ENCODE measurements at places on chromosomes 5 and 9.

GRCh38 chr5:140133514-140134167 lies 7.9 kb downstream of the IGIP start:
- no peak for DNase-seq
- no peaks in the 10 kb centered on the region for H3K4me1 ChIP-seq
- H3K4me3 ChIP-seq = no peak overlapping the region
- no peaks in the 10 kb centered on the region for H3K36me3 ChIP-seq
- no peaks in the 10 kb centered on the region for H3K27me3 ChIP-seq
- no peak overlapping the region for H3K27ac ChIP-seq

GRCh38 chr5:58918021-58918729 lies 335.3 kb downstream of the RAB3C start:
- peaks cover 15% of the 10 kb centered on the region for H3K4me1 ChIP-seq
- no peak overlapping the region for H3K27ac ChIP-seq
- DNase-seq = no peak
- no peak overlapping the region for H3K4me3 ChIP-seq

DNA sequence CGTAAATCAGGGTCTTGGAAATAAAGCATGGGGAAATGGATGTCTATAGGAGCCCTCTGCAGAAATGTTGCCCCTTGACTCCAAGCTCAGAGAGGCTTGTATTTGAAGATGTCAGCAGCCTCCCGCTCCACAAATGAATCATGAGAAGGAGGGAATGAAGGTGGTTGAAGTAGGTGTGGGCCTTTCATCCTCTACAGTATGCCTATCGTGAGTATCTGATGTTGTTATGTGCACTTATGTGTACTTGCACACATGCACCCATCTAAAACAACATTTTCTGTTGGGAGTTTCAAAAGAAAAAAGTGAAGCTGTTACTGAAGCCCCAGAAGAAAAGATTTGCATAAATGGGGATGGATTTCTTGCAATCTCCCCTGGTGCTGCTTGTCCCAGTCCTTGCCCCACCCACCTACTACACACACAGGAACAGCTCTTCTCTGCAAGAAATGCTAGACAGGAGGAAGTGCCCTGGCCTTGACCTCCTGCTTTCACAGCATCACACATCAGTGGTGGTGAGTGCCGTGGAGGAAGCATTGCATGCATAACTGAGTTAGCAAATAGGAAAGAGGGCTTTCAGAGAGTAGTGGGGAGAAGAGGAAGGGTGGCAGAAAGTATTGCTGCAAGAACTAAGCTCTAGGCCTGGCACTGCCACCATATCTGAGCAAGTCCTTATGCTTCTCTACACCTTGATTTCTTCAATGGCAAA lies 156.1 kb downstream of the SNX18 start:
- no peak overlapping the region for H3K4me3 ChIP-seq
- peaks cover 4% of the 10 kb centered on the region for H3K36me3 ChIP-seq
- no peak for DNase-seq
- H3K27ac ChIP-seq = no peak overlapping the region
- peaks cover 10% of the 10 kb centered on the region for H3K4me1 ChIP-seq

DNA sequence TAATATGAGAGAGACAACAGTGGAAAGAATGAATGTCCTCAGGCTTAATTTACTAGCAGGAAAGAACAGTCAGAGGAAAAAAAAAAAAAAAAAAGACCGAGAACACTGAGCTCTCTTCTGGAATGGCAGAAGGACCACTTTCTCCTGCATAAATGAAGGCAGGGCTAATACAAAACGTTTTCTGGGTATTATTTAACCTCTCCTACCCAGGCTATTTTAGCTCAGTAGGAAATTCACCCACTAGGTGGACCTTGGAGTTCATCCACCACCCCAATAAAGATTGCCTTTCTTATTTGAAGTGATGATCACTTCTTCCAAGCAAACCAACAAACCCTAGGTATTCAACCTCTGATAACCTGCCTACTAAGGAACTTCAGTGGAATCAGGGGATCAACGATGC lies 3.7 kb downstream of the GLIS3 start:
- peaks cover 41% of the 10 kb centered on the region for H3K27me3 ChIP-seq
- H3K36me3 ChIP-seq = no peaks in the 10 kb centered on the region
- no peak overlapping the region for H3K27ac ChIP-seq
- H3K4me1 ChIP-seq = peaks cover 23% of the 10 kb centered on the region
- DNase-seq = no peak
- H3K4me3 ChIP-seq = peak overlapping the region; percentile 97

DNA sequence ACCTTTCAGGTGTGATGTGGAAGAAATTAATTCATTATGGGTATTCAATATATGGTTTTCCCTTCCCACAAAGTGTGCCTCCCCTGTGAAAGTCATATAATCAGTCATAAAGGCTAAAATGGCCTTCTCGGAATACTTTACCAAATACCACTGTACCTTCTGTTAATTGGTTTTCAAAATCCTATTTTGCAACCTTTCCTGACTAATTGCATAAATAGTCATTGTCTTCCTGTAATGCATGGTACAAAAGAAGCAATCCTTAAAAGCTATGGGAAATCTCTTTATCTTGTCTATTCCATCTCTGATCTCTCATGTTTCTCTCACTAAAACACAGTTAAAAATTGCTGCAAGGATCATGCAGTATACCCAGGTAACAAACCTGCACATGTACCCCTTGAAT lies 44.3 kb upstream of the UGCG start:
- no peaks in the 10 kb centered on the region for H3K27me3 ChIP-seq
- H3K27ac ChIP-seq = no peak overlapping the region
- H3K4me3 ChIP-seq = no peak overlapping the region
- no peak for DNase-seq
- no peaks in the 10 kb centered on the region for H3K4me1 ChIP-seq
- H3K36me3 ChIP-seq = no peaks in the 10 kb centered on the region

DNA sequence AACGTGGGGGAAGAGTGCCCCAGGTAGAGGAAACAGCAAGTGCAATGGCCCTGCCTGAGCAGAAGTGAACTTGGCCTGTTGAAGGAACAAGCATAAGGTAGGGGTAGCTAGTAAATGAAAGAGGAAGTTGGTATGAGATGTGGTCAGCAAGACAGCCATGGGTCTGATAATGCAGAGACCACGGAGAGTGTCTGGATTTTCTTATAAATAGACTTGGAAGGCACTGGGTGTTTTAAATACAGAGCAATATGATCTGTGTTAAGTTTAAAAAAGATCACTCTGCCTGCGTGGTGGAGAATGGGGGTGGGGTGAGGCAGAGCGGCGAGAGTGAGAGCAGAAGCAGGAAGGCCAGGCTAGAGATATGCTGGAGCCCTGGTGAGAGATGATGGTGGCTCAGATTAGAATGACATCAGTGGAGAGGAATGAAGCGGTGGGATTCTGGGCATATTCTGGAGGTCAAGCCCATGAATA lies 4.2 kb downstream of the ADAM19 start:
- no peak for DNase-seq
- H3K4me1 ChIP-seq = peaks cover 27% of the 10 kb centered on the region
- H3K27me3 ChIP-seq = peaks cover 24% of the 10 kb centered on the region
- no peaks in the 10 kb centered on the region for H3K36me3 ChIP-seq
- no peak overlapping the region for H3K27ac ChIP-seq

- no peaks in the 10 kb centered on the region for H3K27me3 ChIP-seq
- H3K27ac ChIP-seq = no peak overlapping the region
- H3K4me3 ChIP-seq = no peak overlapping the region
- no peaks in the 10 kb centered on the region for H3K4me1 ChIP-seq
- no peak for DNase-seq
Observed at GRCh38 chr5:109917154-109917546, 227.4 kb downstream of the MAN2A1 start.

DNA sequence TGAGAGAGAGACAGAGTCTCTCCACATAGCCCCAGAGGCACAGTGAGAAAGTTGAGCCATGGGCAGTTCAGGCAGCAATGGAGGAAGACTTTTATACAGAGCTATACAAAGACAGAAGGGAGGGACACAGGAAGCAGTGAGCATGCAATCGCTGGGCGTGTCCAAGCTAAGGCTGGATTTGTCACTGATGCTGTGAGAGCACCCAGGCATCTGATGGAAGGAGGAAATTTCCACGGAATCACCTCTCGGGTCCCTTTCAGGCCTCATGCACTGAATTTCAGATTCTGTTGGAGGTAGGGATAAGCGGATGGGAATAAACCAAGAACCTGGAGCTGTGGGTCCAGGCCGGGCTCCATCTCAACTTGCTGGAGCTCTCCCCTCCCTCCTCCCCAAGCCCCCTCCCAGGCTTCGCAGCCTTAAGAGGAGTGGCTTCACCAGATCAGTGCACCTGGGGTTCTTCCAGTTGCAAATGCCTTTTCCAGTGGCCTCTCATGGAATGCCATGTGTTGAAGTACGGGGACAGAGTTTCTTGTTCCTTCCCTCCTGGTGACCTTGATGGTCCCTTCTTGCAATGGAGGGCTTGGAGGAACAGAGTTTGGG lies 114.8 kb upstream of the ALDH1B1 start:
- H3K27me3 ChIP-seq = peaks cover 6% of the 10 kb centered on the region
- H3K4me3 ChIP-seq = no peak overlapping the region
- DNase-seq = no peak
- no peak overlapping the region for H3K27ac ChIP-seq
- H3K4me1 ChIP-seq = peaks cover 12% of the 10 kb centered on the region
- no peaks in the 10 kb centered on the region for H3K36me3 ChIP-seq

- no peak overlapping the region for H3K4me3 ChIP-seq
- DNase-seq = no peak
- no peak overlapping the region for H3K27ac ChIP-seq
- H3K27me3 ChIP-seq = peaks cover 3% of the 10 kb centered on the region
- H3K4me1 ChIP-seq = no peaks in the 10 kb centered on the region
Observed at GRCh38 chr9:38652486-38652885, 32.1 kb upstream of the ANKRD18A start.

DNA sequence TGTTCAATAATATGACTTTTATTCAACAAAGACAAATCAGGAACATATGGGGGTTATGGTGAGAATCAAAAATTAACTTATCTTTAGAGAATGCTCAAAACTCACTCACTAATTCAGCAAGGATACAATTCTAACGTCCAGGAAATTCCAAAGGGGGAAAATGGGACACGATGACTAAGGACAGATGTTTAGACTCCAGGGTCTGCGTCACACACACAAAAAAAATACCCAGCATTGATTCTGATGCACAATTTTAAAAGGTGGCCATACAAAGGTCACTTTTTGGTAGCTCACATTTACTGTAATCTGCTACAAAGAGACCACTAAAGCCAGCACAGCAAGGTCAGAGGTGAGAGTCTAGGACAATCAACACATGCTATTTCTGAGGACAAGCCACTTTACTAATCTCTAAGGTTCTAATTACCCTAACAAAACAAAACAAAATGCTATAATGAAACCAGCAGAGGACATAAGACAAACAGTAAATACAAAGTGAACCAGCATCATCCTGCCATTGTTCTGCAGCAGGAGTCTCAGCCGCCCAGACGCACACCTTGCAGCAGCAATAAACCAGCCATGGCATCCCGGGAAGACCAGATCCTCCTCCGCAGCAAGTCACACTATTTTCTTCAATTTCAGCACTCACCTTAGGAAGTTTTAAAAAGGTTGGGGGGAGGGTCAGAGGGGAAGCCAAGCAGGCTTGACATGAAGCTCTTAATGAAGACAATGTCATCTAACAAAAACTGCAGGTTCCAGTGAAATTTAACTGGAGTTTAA lies 57.8 kb downstream of the TTC39B start:
- H3K36me3 ChIP-seq = no peaks in the 10 kb centered on the region
- no peaks in the 10 kb centered on the region for H3K27me3 ChIP-seq
- peak overlapping the region; percentile 36 for H3K27ac ChIP-seq
- H3K4me3 ChIP-seq = no peak overlapping the region

GRCh38 chr9:99070681-99071080 lies 34.2 kb upstream of the TGFBR1 start:
- no peaks in the 10 kb centered on the region for H3K36me3 ChIP-seq
- no peak overlapping the region for H3K4me3 ChIP-seq
- no peak for DNase-seq
- H3K4me1 ChIP-seq = peaks cover 6% of the 10 kb centered on the region

- peaks cover 4% of the 10 kb centered on the region for H3K36me3 ChIP-seq
- no peaks in the 10 kb centered on the region for H3K4me1 ChIP-seq
- H3K27ac ChIP-seq = no peak overlapping the region
- H3K27me3 ChIP-seq = no peaks in the 10 kb centered on the region
Observed at GRCh38 chr9:21533597-21533996, 51.5 kb upstream of the IFNE start.

DNA sequence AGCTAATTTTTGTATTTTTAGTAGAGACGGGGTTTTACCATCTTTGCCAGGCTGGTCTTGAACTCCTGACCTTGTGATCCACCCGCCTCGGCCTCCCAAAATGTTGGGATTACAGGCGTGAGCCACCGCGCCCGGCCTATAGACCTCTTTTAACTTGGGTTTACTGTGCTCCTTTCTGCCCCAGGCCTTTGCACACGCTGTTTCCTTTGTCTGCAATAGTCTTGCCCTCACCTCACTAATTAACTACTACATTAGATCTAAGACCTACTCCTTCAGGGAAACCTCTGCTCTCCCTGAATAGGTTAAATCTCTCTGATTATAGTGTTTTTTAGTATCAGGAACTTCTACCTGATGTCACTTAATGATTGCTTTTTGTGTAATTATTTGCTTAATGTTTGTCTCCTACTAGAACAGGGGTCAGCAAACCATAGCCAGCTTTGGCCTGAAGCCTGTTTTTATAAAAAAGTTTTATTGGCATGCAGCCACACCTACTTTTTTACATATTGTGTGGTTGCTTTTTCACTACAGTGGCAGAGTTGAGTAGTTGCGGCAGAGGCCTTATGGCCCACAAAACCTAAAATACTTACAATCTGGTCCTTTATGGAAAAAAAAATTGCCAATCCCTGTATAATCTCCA lies 31.2 kb upstream of the TLE1 start:
- no peak overlapping the region for H3K4me3 ChIP-seq
- H3K27ac ChIP-seq = no peak overlapping the region
- no peaks in the 10 kb centered on the region for H3K36me3 ChIP-seq
- peaks cover 3% of the 10 kb centered on the region for H3K27me3 ChIP-seq
- H3K4me1 ChIP-seq = peaks cover 30% of the 10 kb centered on the region
- DNase-seq = no peak

- DNase-seq = no peak
- peak overlapping the region; percentile 79 for H3K4me3 ChIP-seq
- peak overlapping the region; percentile 74 for H3K27ac ChIP-seq
- H3K4me1 ChIP-seq = peaks cover 95% of the 10 kb centered on the region
- H3K27me3 ChIP-seq = no peaks in the 10 kb centered on the region
- H3K36me3 ChIP-seq = peaks cover 33% of the 10 kb centered on the region
Observed at GRCh38 chr5:74629326-74629725, 11.2 kb downstream of the ENC1 start.

DNA sequence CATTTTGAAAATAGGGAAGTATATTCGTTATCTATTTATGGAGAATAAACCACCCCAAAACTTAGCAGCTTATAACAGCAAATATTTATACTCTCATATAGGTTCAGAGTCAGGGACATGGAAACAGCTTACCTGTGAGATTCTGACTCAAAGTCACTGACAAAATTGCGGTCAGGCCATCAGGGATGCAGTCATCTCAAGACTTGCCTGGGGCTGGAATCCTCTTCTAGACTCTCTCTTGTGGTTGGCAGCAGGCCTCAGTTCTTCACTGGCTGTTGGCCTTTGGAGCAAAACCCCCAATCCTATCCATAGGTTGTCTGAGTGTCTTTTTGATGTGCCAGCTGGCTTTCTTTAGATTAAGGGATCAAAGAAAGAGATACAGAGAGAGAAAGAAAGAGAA lies 275.6 kb downstream of the SEC61B start:
- DNase-seq = no peak
- H3K4me3 ChIP-seq = peak overlapping the region; percentile 72
- peak overlapping the region; percentile 57 for H3K27ac ChIP-seq
- peaks cover 15% of the 10 kb centered on the region for H3K4me1 ChIP-seq

- no peaks in the 10 kb centered on the region for H3K27me3 ChIP-seq
- H3K4me3 ChIP-seq = no peak overlapping the region
- no peak overlapping the region for H3K27ac ChIP-seq
- no peak for DNase-seq
- no peaks in the 10 kb centered on the region for H3K4me1 ChIP-seq
Observed at GRCh38 chr5:133786420-133786819, 174.1 kb upstream of the FSTL4 start.

- H3K36me3 ChIP-seq = no peaks in the 10 kb centered on the region
- H3K4me1 ChIP-seq = peaks cover 8% of the 10 kb centered on the region
- no peak overlapping the region for H3K27ac ChIP-seq
- H3K27me3 ChIP-seq = peaks cover 3% of the 10 kb centered on the region
- no peak for DNase-seq
Observed at GRCh38 chr9:137426018-137426681, 3.0 kb downstream of the NOXA1 start.

All from neural crest cell (in vitro differentiated cells).